Smooth muscle cell of the brain vasculature (primary cell): ENCODE measurements at places on chromosomes 5 and 9.
A peak's percentile ranks its signal among the peaks of the same experiment; 100 is the strongest.

GRCh38 chr9:99807276-99807852 lies 14.3 kb upstream of the NR4A3 start:
- DNase-seq: no peak

- DNase-seq: no peak
Observed at GRCh38 chr5:113800686-113801085, 287.2 kb downstream of the YTHDC2 start.

DNA sequence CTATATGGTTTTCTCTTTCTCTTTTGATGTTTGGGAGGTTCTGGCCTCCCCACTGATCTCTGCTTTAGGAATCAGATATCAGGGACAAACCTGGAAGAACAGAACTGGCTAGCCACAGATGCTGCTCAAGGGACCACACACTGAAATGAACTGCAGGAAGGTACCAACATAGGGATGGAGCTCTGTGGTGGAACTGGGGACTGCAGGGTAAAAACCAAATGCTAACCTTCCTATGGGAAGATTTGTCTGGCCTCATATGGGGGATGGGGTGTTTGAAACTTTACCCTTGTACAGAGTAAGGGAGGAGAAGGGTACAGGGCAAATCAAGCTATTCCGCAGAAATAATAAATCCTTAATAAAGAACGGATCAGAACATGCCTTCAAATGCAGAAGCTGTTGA lies 49.4 kb downstream of the ELOVL7 start:
- DNase-seq: no peak

DNA sequence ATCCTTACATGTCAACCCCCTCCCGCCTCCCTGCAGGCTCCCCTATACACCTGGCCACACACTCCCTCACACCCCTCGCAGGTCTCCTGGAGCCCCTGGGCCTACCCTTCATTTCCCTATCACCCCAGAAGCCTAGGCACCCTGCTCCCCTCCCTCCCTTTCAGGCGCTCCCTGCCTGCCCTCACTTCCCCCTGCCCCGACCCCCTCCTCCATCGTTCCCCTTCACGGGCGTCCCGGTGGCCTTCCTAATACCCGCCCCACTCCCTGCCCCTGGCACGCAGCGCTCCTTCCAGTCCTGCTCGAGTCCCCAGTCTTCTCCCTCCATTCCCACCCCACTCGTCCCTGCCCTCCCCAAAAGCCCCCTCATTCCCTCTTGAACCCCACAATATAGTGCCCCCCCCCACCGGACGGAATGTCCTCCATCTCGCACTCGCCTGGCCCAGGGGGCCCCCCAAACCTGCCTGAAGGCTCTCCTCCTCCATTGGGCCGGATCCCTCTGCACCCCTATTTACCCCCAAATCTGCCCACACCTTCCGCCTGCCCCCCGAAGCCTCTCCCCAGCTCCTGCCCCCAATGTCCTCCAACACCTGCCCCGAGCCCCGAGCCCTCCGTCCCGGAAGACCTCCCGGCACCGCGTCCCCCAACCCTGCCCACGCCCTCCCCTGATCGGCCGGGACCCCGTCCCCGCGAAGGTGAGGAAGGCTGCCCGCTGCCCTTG lies 746 bp downstream of the STRBP start:
- no peak for DNase-seq

DNA sequence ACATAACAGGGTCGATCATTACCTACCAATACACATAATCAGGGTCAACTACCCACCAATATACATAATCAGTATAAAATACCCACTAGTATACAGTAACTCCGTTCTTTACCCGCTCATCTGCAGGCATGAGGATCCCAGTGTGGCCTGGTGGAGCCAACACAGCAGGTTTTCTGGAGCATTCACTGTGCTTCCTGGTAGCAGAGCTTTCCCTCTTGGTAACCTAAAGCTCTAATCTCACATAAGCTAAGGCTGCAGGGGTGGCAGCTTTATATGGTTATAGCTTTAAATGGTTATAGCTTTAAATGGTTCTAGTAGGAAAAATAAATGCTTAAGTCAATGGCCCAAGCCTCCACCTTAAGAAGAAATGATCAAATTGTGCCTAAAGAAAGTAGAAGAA lies 11.9 kb downstream of the LCN1 start:
- no peak for DNase-seq

GRCh38 chr5:167786871-167787578 lies 504.4 kb upstream of the WWC1 start:
- no peak for DNase-seq

GRCh38 chr5:73985145-73985544 lies 359.1 kb downstream of the ARHGEF28 start:
- no peak for DNase-seq

- DNase-seq: no peak
Observed at GRCh38 chr9:118324706-118325105, 620.5 kb downstream of the TLR4 start.

GRCh38 chr9:117704024-117704575 lies at the start of gene TLR4:
TSS of gene TLR4 (plus strand) at chr9:117704403. CDS start at chr9:117704473, 70 bp downstream.
- peak; percentile 79 for DNase-seq

- DNase-seq: no peak
Observed at GRCh38 chr9:20552874-20553557, 69.3 kb downstream of the MLLT3 start.

GRCh38 chr5:54519509-54519876 lies 1.9 kb downstream of the SNX18 start:
- DNase-seq: no peak

- no peak for DNase-seq
Observed at GRCh38 chr5:105905392-105905791, 1765.3 kb downstream of the EFNA5 start.

GRCh38 chr5:6504677-6505415 lies 56.2 kb downstream of the UBE2QL1 start:
- DNase-seq: no peak

GRCh38 chr9:87109231-87109631 lies 161.9 kb upstream of the GAS1 start:
- no peak for DNase-seq

GRCh38 chr9:129242971-129243561 lies 65.0 kb upstream of the IER5L start:
- no peak for DNase-seq

- DNase-seq: no peak
Observed at GRCh38 chr5:135287551-135287950, 111.5 kb downstream of the MACROH2A1 start.

DNA sequence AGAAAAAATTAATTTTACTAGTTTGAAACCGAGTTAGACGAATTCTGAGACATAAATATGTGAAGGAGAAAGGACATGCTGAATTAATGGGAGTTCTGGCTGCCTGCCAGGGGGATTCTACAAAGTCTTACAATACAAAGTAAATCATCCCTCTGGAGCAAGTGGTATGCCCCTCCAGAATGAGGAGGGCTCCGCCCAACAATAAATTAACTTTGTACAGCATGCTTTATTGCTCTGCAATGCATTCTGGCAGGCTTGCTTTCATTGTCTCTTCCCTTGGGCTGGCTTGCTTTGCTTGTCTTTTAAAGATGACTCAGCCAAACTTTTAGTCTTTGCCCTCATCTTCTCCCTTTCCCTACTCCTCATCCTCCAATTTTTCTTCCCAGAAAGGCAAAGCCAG lies 11.7 kb upstream of the PCDHB1 start:
- DNase-seq: no peak

GRCh38 chr9:137784641-137785513 lies 92.7 kb upstream of the CACNA1B start:
- no peak for DNase-seq

- no peak for DNase-seq
Observed at GRCh38 chr5:17077440-17078233, 139.8 kb upstream of the BASP1 start.

DNA sequence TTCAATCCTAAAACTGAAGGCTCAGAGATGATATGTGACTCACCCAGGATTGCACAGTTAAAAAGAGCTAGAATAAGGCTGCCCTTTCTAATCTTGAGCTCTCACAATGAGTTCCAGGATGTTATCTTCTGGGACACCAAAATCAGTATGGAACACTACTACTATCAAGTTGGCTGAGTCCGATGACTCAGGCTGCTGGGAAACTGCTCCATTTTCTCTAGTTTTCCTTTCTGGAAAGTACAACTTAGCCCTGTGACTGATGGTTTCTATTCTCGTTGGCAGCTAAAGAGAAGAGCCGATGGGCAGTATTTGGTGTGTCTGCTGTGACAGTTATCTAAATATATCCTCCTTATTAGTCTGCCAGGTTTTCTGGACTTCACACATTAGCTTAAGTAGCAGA lies 37.9 kb upstream of the DPYSL3 start:
- DNase-seq: no peak

- DNase-seq: no peak
Observed at GRCh38 chr5:62256161-62257019, 49.6 kb upstream of the KIF2A start.

DNA sequence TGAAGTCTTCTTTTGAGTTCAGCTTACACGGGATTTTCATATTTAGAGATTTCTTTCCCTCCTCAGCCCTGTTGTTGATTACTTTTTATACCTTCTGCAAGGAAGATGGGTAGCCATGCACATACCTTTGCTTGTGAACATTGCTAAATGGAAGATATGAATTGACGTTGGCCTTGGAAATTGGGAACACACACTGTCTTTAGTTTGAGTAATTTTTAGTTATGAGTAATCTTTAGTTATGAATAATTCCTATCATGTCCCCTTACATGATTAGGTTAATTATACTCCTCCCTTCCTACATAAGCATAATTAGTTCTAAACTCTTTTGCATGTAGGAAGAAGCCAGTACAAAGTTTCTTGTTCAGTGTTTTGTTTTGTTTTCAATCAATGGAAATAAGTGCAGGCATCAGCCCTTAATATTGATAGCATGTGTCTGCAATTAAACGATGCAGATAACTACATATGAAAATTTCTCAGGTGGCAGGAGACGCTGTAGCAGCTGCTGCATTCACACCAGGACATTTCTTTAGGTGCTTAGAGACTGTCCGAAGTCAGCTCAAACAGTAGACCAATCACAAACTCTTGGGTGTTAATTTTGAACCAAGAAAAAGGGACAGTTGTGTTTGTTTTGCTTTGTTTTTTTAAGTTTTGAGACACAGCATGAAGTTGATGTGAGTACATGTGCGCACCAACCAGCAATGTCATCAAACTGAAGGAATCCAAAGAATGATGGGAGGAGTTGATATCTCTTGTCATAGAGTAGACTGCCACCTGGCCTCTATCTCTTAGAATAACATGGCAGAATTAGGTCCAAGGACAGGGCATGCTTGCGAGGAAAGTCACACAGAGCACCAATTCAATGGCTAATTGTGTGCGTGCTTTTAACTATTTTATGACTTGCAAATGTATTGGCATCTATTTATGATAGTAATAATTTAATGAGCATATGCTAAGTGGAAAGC lies 51.4 kb downstream of the SMARCA2 start:
- no peak for DNase-seq

DNA sequence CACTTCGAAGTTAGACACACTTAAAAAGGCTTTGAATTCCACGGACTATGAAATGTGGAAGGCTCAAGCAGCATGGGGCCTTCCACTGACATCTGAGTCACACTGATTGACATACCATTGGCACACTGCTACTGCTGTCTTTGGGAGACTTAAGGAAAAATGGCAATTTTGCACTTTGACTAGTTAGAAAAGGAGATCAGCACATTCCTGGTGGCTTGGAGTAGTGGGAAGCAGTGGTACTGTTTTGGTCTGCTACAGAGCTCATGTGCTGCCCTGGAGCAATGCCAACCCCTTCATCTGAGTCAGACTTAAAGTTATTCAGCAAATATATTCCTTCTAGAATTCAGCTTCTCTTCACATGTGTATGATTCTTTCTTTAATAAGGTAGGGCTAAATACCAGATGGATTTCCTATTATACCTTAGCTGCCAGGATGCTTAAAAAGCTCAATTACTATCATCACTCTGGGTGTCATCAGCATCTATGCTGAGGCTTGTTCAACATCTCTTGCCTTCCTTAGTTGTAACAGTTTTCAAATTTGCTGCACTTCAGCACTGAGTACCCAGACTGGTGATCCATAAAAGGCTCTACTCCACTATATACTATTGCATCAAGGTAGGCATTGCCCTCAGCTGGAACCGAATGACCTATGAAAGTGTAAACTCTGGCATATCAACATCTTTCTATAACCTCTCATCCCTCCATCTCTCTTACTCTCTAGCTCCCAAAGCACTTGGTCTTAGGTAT lies 42.3 kb upstream of the MOCS2 start:
- DNase-seq: peak; percentile 82

- no peak for DNase-seq
Observed at GRCh38 chr5:67518227-67518626, 321.6 kb upstream of the CD180 start.

- no peak for DNase-seq
Observed at GRCh38 chr5:143800715-143801114, 11.2 kb upstream of the HMHB1 start.

- DNase-seq: no peak
Observed at GRCh38 chr9:114263853-114264510, 58.9 kb upstream of the ORM1 start.

DNA sequence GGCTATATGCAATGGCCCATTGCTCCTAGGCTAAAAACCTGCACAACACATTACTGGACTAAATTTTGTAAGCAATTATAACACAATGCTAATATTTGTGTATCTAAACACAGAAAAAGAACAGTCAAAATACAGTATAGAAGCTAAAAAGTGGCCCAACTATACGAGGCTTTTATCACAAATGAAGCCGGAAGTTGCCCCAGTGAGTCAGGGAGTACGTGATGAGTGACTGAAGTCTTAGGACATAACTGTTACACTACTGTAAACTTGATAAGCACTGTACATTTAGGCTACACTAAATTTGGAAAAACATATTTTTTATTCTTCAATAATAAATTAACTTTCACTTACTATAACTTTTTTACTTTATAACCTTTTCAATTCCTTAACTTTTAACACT lies 105.2 kb upstream of the PRR16 start:
- no peak for DNase-seq

GRCh38 chr5:16135003-16135402 lies 44.6 kb downstream of the MARCHF11 start:
- no peak for DNase-seq

DNA sequence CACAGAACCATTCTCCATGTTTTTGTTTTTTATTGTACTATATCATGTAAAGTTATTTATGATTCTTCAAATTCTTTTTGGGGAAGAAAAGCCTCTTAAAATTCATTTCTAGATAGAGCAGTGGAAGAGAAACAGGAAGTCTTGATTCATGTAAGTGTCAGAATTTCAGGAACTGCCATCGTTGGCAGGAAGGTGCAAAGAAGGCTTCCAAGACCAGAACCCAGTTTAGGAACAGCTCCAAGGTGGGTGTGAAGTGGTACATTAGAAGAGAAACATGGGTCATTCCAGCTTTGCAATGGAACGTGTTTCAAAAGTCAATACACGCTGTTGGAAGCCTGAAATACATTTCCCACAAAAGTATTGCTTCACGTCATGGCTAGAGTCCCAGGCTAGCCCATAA lies 14.8 kb downstream of the SAXO1 start:
- DNase-seq: no peak

GRCh38 chr9:135308821-135309762 lies 170.5 kb upstream of the PPP1R26 start:
- DNase-seq: no peak

- DNase-seq: no peak
Observed at GRCh38 chr9:137647096-137647714, 28.4 kb downstream of the EHMT1 start.

- DNase-seq: no peak
Observed at GRCh38 chr5:26343801-26344325, 694.5 kb downstream of the CDH9 start.
